ENCODE measurements at places on chromosomes 6 and 20.
A peak's percentile ranks its signal among the peaks of the same experiment; 100 is the strongest.

- DNase-seq, result no peak
Measured at GRCh38 chr6:23940466-23940865, 185.5 kb upstream of the NRSN1 start.

DNA sequence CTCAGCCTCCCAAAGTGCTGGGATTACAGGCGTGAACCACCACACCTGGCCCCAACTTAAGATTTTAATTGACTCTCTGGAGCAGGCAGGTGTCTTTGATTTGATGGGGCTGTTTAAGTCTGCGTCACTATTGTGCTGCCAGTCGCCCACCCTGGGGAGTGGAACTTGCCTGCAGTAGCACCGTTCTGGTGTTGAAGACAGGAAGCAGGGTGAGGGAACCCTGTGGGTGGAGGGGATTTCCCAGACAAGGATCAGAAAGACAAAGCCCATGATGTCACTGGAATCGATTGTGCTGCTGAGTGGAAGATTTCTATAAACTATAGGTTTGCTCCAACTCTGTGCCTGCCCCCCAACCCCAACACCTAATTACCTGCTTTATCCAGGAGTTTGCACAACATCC, 11.0 kb downstream of the ALDH8A1 start:
- DNase-seq, result no peak

- peak; percentile 55 for DNase-seq
Measured at GRCh38 chr20:57180954-57181353, 85.5 kb downstream of the BMP7 start.

- DNase-seq, result peak; percentile 29
Measured at GRCh38 chr20:23782366-23782983, 31.7 kb upstream of the CST1 start.

GRCh38 chr20:58586565-58587093, 64.5 kb upstream of the STX16 start:
- no peak for DNase-seq

DNA sequence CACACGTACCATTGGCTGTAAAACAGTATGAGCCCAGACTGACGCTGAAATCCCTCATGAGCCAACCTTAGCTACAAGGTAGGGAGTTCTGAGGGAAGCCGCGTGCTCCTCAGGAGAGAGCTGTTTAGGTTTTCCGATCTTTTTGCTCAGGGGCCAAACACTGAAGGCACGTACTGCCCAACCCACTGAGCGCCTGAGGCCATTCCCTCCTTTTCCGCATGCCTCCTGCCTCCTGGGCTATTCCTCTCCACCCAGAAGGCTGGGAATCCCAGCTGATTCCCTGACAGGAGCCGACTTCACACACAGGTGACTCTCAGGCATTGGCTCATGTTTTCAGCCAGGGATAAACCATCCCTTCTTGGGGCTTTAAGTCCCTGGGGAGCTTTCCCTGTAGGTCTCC, 5.4 kb upstream of the FAM83D start:
- no peak for DNase-seq

- DNase-seq, result no peak
Measured at GRCh38 chr6:75291331-75291730, 6.7 kb upstream of the TMEM30A start.

Measured in iPS-NIHi11 (cell line).